Right renal pelvis (tissue), 4 donors: ENCODE measurements at places on chromosomes 11 and 22.

DNA sequence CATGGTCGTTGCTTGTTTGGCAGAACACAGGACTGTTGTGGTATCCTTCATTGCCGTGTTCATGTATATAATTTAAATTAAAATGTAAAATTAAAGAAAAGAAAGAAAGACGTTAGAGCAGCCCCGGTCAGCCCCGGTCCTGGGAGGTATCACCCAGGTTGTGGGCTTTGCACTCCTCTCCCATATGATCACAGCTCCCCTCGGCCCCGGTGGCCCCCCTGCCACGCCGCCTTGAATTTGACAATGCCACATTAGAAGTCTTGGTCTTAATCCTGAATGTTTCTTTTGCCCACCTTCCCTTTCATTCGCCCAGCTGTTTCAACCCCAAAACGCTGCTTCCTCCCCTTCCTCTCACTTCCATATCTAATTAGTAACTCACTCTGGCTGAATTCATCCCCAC, 11.4 kb downstream of the APOBEC3A start:
- DNase-seq = no peak

- no peak for DNase-seq
Measured at GRCh38 chr11:66178183-66178582, 90.3 kb upstream of the RAB1B start.

- no peak for DNase-seq
Measured at GRCh38 chr22:49255741-49256318, 571.8 kb downstream of the BRD1 start.

GRCh38 chr22:42623301-42623751, 8.6 kb upstream of the POLDIP3 start:
- DNase-seq = no peak

DNA sequence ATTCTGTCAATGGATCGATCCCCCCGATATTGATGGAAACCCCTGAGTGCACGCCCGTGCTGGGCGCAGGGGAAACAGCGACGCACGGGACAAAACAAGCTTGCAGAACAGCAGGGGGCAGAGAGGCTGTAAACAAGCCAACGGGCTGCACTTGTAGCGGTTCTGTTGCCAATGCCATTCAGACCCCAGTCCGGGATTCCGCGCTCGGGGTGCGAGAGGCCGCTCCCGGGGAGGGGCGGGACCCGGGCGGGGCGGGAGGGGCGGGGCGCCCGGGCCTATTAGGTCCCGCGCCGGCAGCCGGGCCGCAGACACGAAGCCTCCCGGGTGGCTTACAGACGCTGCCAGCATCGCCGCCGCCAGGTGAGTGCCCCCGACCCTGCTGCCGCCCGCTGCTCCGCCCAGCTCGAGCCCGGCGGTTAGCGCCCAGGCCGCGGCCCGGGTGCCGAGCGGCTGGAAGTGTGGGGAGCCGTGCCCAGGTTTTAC, at the start of gene BIK:
TSS of gene BIK (plus strand) at position 307 of the 483 bp plus-strand sequence. CDS start 13,273 bp downstream, outside the sequence.
- DNase-seq = no peak

GRCh38 chr22:20648306-20648903, 125.5 kb upstream of the SERPIND1 start:
- no peak for DNase-seq

DNA sequence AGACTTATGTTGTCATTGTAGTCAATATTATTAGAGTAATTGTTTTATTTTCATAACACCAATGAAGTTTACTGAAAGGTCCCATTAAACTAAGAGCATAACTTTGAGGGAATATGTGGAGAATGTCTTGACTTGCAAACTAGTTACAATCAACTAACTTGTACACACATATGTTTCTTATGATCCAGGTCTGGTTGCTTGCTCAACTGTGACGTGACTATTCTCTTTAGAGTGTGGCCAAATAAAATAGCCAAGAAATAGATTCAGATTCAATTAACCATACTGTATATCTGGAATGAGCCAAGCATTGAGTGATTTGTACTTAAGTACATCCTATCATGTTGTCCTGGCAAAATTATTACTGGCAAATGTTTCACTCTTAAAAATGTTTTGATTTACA, 101.7 kb downstream of the METTL15 start:
- no peak for DNase-seq

DNA sequence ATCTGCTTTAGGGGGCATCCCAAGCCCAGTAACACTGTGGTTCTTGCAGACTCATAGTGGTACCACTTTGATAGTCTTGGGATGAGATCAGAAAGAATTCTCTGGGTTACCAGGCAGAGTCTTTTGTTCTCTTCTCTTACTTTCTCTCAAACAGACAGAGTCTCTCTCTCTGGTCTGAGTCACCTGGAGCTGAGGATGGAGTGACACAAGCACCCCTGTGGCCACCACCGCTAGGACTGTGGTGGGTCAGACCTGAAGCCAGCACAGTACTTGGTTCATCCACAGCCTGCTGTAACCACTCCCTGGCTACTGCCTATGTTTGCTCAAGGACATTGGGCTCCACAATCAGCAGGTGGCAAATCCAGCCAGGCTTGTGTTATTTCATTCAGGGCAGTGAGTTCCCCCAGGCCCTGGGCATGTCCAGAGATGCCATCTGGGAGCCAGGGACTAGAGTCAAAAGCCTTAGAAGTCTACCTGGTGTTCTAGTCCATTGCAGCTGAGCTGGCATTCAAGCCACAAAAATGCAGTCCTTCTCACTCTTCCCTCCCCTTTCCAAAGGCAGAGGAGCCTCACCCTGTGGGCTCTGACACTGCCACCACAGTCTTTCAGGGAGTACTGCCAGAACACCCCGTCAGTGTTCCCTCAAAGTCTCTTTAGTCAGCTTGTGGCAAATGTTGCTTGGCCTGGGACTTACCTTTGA, 29.9 kb downstream of the ENDOD1 start:
- no peak for DNase-seq

DNA sequence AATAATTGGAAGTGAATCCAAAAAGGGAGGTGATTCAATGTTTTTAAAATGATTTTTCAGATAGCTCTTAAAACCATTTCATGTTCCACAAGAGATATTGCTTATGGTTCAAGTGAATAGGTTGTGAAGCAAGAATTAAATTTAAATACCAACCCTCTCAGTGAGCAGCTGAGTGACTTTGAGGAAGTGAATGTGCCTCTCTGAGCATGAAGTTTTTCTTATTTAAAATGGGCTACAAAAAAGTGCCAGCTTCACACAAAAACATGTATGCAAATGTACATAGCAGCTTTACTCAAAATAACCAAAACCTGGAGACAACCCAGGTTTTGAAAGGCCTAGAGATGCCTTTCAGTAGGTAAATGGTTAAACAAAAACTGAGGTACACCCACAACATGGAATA, 35.5 kb upstream of the GAB4 start:
- no peak for DNase-seq

DNA sequence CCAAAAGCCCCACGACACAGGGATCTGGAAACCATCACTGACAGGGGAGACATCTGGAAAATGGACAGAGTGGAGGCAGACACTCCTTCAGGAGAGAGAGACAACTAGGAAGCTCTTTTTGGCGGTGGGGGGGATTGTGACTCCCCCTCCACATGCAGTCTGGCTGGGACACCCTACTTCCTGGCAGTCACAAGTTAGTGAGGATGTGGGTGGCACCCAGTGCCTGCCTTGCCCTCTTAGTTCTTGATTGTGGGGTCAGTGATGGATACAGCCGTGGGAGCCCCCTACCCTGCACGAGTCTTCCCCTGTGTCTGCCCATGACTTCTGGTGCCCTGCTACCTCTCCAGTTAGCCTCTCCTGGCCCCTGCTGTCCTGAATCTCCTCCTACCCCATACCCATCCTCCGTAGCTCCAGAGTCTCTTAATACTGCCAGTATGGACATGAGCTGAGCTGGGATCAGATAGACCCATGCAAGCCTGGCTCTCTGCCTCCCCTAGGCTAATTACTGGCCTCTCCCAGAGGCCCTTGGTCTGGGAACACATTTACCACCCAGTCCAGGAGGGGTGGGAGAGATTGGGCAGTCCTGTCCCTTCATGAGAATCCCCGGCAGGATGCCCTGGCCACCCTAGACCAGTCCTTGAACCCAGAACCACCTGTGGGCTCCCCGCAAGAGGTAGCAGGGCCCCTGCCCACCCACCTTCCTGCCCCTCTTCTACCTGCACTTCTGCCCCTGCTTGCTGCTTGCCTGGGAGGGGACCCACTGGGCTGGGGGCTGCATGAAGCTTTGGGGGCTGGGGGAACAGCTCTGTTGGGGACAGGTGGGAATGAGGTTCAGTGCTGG, 22.8 kb downstream of the RHBDD3 start:
- no peak for DNase-seq

DNA sequence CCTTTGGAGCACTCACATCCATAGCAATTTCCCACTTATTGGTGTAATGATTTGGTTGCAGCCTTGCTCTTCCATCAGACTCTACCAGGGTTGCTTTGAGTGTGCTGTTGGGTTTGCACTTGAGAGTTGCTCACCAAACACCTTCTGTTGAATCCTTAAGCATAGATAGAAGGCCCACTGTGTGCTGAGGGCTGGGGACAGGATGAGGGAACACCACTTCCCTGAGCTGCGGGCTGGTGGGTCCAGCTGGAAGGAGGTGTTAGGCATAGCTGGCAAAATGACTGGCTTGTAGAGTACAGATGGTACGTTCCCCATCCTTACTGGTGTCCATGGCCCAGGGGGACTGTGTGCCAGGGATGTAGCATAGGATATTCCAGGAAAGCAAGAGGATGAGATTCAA, 3.9 kb downstream of the PRDM11 start:
- DNase-seq = no peak
